ENCODE measurements at places on chromosomes 11 and 22.

DNA sequence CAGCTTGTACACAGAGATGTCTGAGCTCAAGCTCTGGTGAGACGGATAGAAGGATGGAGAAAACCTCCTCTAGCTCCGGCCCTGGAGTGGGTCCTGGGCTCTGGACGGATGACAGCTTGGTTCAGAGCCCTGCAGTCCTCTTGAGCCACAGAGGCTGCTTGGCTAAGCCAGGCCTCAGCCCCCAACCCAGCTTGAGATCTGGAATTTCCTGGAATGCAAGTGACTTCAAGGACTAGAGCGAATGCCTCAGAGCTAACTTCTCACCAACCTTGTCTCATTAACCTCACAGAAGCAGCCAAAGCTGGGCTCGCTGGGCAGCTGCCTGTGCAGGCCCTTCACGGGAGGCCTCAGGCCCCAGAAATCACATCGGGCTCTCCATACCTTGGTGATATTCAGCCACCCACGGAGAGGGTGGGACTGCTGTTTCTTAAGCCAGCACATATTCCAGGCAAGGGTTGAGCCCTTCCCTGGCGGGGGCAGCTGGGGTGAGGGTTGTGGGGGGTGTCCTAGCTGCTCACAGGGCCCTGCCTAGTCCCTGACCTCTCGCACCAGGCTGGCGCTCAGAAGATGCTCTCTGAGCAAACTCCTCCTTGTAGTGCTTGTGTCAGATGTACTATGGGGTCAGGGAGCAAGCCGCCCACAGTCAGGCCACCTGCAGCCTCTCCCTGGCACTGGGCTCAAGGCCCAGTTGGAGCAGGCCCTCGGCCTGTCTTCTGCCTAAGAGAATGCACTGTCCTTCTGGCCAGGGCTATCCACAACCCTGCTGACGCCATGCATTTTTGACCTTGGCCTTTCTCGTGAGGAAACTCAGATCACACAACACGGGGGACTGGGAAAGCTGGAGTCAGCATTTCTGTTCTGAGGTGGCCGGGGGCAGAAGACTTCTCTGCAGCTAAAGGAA, 73.6 kb upstream of the TTLL12 start:
- DNase-seq: no peak

GRCh38 chr11:9228091-9228490, 37.1 kb downstream of the DENND5A start:
- DNase-seq: no peak

DNA sequence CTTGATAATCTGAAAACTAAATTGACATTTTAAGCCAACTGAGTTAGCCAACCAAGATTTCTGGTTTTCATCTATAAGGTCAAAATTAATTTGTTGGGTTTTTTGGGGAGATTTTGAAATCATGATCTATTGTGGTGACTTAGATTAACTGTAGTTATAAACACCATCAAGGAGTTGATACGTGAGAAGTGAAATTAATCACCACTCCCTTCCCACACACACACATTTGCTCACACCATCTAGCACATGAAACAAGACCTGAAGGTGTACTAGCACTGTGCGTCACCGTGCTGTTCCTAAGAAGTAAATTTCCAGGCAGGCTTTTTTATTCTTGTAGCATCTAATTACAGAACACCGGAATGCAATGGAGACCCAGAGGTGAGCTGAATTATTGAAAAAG, 2.1 kb downstream of the OR5B21 start:
- no peak for DNase-seq

GRCh38 chr11:723120-723883, 17.3 kb downstream of the EPS8L2 start:
- DNase-seq: no peak

DNA sequence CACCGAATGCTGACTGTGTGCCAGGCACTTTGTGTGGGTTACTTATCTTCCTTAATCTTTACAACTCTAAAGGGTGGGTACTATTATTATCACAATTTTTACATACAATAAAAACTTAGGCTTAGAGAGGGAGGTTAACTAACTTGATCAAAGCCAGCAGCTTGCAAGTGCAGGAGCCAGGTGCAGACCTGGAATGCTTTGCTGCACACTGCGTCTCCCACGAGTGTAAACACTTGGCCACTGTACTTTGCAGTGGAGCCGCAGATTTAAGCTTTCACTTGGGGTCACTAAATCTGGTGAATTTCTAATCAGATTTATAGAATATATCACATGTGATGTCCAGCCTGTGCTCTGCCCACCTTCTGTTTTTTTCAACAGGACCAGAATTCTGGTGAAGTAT, 36.7 kb downstream of the AMOTL1 start:
- no peak for DNase-seq

GRCh38 chr22:34904486-34904885, 161.5 kb upstream of the ISX start:
- no peak for DNase-seq

DNA sequence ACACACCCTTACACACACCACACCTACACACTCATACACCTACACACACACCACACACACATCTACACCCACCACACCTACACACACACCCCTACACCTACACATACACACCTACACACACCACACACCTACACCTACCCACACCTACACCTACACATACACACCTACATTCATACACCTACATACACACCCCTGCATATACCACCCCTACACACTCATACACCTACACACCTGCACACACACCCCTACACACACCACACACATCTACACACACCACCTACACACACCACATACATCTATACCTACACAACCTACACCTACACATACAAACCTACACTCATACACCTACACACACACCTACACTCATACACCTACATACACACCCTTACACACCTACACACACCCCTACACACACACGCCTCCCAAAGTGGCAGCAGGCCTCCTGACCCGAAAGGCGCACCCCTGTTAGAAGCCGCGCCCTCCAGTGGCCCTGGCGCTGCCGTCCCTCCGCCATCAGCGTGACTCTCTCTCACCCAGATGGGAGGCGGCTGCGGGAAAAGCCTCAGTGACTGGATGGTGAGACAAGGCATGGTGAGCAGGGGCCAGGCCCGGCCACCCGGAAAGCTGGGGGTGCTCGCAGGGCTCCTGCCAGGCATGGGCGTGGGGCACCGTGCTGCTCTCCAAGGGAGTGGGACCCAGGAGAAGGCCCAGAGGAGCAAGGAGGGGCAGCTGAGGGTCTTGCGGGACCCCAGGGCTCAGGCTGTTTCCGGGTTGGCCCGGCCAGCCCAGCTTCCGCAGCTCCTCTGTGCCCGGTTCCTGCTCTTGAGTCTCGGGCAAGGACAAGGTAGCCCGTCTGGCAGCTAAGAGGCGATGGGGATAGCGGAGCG, 37.0 kb upstream of the HMOX1 start:
- DNase-seq: no peak

- DNase-seq: no peak
Measured at GRCh38 chr11:108135845-108136544, 14.6 kb downstream of the ACAT1 start.

GRCh38 chr11:4049006-4049405, 45.6 kb upstream of the RRM1 start:
- no peak for DNase-seq

DNA sequence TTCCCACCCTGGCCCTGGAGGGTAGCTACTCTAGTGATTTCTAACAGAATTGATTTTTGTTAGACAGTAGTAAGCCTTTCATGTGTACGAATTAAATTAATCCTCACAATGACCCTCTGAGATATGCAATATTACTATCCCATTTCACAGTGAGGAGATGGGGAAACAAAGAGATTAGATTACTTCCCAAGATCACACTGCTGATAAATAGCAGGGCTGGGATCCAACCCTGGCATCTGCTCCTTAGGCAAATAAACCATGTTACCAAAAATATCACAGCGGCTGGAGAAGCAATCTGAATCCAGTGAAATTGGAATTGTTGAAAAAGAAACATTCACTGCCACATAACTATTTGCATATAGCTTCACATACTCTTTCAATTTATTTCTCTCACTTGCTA, 12.8 kb upstream of the CAVIN3 start:
- DNase-seq: peak; percentile 30

- no peak for DNase-seq
Measured at GRCh38 chr11:65692367-65692766, 19.7 kb upstream of the KAT5 start.

DNA sequence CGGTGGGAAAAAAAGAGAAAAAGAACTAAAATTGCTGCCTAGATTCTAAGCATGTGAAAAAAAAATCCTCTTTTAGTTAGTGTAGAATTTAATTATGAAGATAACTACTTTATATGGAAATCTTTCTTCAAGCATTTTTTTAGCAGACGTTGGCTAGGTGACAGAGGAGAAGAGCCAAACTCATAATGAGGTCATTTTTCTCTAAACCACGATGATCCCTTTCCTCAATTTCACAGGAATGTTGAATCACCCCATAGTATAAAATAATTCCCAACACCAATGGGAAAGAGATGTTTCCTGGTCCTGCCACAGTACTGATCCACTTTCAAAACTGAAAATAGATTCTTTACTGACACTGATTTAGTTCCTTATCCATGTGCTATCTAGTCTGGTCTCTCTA, 319.8 kb downstream of the DLG2 start:
- no peak for DNase-seq

- no peak for DNase-seq
Measured at GRCh38 chr11:23310276-23310675, 450.0 kb upstream of the CCDC179 start.

GRCh38 chr11:117761993-117762392, 35.0 kb downstream of the DSCAML1 start:
- DNase-seq: no peak

GRCh38 chr11:71373791-71374454, 74.3 kb downstream of the DHCR7 start:
- DNase-seq: no peak

GRCh38 chr22:35627267-35628041, 10.3 kb upstream of the MB start:
- DNase-seq: peak; percentile 43

DNA sequence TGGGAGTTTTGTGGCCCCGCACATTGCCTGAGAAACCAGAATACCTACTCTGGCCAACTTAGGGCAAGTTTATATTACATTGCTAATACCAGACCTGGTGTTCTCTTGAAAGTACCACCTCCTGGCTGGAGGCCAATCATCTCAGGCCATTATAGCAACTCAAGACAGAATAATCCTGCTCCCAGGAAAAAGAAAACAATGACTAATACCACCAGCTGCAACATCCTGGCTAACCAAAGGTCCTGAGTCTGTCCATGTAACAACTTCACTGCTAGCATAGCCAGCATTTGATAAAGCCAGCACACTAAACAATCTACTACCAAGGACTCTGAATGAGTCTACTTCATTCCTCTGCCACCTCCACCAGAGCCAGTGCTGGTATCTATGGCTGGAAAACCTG, 1298.7 kb upstream of the CNTN5 start:
- DNase-seq: no peak

DNA sequence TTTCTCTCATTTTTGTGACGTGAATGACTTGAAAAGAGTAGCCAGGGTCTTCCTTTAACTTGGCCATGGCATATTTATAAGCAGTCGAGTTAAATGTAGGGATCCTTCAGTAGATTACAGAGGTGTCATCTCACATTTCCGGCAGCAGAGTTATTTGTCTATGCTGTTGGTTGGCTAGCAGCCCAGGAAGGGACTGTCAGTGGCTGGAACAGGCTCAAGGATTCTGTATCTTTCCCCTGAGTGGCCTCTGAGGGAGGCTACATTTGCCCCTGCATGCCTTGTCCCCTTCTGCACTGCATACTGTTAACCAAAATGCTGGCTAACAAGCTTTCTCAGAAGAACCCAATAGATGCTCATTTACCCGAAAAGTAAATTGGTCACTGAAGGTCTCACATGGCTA, 187.6 kb downstream of the PGR start:
- DNase-seq: peak; percentile 6

DNA sequence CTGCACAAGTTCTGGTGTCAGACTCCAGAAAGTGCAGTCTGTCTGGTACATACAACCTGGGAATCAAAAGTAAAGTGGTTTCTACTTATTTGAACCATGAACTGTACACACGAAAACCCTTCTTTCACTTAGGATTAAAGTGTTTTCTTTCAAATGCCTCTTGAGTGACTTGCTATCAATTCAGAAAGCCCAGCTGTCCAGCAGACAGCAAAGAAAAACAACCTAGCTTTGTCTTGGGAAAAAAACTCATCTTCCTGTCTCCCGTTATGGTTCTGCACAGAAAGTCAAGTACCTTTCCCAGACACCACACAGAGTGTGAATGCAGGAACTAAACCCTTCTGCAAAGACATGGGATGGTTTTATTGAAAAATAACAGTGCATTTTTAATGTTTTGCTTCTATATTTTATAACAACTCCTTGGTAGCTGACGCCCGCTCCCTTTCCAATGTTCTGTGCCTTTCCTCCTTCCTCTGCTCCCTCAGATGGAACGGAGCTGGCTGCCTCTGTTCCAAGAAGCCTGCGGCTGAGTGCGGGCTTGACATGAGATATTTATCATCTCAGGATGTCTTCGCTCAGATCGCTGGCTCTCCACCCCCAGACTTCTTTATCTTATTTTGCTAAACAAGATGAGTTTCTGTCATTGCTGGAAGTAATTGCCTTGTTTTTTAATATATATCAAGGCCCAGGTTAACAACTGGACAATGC, 322.3 kb upstream of the B3GAT1 start:
- DNase-seq: no peak

GRCh38 chr22:25027959-25028840, 75.7 kb downstream of the KIAA1671 start:
- DNase-seq: no peak

DNA sequence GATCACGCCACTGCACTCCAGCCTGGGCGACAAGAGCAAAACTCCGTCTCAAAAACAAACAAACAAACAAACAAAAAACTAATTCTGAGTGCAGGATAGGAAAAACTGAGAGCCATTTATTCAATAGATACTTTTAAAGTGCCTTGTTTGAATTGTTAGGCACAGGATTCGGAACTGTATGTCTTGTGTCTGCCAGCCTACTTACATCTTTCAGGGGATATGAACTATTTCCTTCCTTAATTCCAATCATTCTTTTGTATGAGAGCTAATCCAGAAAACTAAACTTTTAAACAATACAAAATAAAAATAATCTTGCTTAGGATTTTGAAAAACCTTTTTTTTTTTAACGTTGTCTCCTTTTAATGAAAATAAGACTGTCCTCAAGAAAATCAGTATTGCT, 12.6 kb downstream of the UVRAG start:
- no peak for DNase-seq

DNA sequence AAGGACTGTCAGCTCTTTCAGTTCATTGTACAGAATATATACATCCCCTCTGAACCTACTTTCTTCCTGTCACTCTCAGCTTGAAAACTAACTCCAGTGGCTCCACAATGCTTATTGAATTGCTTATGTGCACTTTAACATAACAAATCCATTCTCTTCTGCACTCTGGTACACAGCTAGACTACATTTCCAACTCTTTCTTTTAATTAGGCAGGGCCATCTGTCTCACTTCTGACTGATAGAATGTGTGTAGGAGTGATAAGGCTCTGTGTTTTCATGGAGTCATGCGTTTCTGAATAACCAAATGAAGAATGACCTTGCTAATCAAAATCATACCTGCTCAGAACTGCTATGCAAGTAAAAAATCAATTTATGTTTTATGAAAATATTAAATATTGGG, 278.5 kb upstream of the CCDC179 start:
- no peak for DNase-seq

DNA sequence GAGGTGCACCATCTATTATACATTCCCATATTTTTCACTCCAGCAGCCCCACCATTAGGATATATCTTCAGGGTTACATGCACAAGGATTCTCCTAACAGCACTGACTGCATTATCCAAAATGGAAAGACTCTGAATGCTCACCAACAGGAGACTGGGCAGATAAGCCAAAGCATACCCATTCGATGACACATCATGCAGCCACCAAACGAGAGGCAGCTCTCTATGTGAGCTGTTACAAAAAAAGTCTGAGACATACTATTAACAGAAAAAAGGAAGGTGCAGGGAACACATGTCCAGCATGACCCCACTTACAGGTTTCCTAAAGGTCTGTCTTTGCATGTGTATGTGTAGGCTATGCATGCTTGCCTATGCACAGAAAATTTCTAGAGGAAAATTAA, 12.4 kb upstream of the SERPIND1 start:
- no peak for DNase-seq

All from NCI-H1092 (cell line).